Activated naive CD4-positive, alpha-beta T cell (primary cell): ENCODE measurements at places on chromosomes 1 and 21.

DNA sequence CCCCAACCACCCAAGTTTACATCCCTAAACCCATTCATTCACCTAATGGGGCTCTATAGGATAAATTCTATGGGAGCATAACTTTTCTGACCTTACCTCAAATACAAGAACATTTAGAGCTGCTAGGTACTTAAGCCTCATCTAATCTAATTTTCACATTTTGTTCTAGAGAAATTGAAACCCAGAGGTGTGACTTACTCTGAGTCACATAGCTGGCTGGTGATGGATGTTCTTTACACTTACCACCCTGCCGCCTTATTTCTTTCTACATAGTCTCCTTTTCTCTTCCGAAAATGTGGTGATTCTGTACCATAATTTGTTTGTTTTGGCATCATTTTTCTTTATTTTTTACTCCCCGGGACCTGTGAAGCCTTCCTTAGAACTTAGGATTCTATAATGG lies 20.3 kb downstream of the TIPRL start:
- no peak for DNase-seq

GRCh38 chr1:240352769-240353168 lies 259.2 kb downstream of the GREM2 start:
- no peak for DNase-seq

GRCh38 chr1:34409689-34410229 lies 233.1 kb downstream of the C1orf94 start:
- DNase-seq = no peak

- no peak for DNase-seq
Observed at GRCh38 chr1:228411121-228411520, 4.5 kb upstream of the TRIM11 start.
